ENCODE measurements at places on chromosomes 6 and 20. TPM values are rescaled to one million over a fixed set of nuclear protein-coding genes. Genes with fewer than 3 reads are reported as not detected.

ZC2HC1B gene
- not detected for total RNA-seq

GRCh38 chr6:81773887-81774286 lies 21.4 kb upstream of the TENT5A start:
- no peak for DNase-seq

- no peak for DNase-seq
These were observed 162.6 kb downstream of the DTNBP1 start for GRCh38 chr6:15500078-15500740.

GRCh38 chr6:6925391-6926164 lies 182.2 kb upstream of the RREB1 start:
- DNase-seq, result no peak

GPX5 gene
- total RNA-seq, result not detected

PPP1R16B gene
- total RNA-seq, result 13.4 TPM
